Activated T-helper 1 cell treated with anti-CD3 and anti-CD28 coated beads, Interleukin-12 subunit alpha, Interleukin-12 subunit beta, Interleukin-2, Interleukin-4 antibody, amounts not matched to agents 30 ng/mL and 10 ng/mL and 1 ng/mL, durations not matched to agents 14 hours and 24 hours and 36 hours (primary cell): ENCODE measurements at places on chromosomes 11 and 22. TPM values are rescaled to one million over a fixed set of nuclear protein-coding genes. Genes with fewer than 3 reads are reported as not detected.

- DNase-seq = no peak
Observed at GRCh38 chr11:17739945-17740338, 5.4 kb downstream of the KCNC1 start.

DNA sequence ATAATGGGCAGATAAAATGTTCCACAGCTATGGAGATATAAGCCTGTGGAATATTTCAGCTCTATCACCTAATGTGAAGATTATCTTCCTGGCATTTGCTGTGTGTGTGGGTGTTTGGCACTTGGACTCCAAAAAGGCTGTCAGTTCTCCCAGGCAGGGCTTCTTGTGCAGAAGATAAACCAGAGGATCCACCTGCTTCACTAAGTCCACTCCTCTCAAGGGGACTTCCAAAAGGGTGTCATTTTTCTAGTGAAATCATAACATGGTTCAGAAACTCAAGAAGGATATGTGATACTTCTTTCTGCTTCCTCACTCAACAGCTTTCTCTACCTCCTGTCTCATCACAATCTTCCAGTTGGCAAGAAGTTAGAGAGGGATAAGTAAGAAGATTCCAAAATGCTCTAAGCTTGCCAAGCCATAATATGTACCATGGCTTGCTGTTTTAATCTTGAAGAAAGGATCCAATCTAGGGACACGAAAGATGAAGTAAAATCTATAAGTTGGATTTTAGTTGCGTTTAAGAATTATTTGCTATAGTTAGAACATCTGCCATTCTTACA is 206.2 kb upstream of the MTMR2 start:
- DNase-seq = no peak

- no peak for DNase-seq
Observed at GRCh38 chr11:120784566-120785251, 239.2 kb upstream of the TBCEL start.

DNA sequence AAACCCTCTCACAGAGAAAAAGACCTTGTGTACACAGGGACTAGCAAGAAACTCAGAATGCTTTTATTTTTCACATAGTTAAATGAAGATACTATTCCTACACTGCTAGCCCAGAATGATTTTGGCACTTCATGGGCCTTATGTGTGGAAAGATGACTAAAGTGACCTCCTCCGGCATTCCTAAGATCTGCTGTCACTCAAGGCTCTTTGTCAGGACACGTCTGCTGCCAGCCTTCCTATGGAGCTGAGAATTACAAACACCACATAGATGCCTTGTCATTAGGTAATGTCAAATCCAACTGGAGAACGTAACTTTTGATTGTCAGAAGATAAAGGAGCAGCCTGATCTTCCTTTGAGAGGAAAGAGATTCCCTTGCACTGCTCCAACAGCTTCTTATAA is 249.1 kb downstream of the FAT3 start:
- no peak for DNase-seq

DNA sequence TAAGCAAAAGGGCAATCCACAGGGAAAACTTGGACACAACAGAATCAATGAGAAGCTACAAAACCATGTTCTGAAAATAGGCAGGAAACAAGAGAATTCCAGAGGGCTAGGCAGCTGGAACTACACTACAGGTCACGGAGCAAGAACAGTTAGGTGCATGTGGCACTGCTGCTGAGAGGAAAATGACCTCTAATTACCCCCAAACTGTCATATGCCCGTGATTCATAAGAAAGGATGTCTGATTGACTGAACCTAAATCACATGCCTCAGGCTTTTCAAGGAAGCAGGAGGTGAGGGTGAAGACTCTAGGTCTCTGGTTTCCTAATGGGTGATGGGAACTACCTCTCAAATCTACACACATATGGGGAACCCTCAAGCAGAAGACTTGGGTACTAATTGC is 17.9 kb upstream of the RRAS2 start:
- DNase-seq = no peak

GRCh38 chr11:72762641-72763304 is 10.6 kb upstream of the ARAP1 start:
- DNase-seq = no peak

- DNase-seq = no peak
Observed at GRCh38 chr11:117052196-117053149, 45.8 kb downstream of the SIK3 start.

The KRTAP5-11 gene
- not detected in 2 replicates for total RNA-seq

The MICAL3 gene
- total RNA-seq = 47.8 and 50.6 TPM in 2 replicates

The KDM2A gene
- 114 and 119 TPM in 2 replicates for total RNA-seq

The FLRT1 gene
- total RNA-seq = not detected in 2 replicates

The LMNTD2 gene
- total RNA-seq = 0.47 and 0.64 TPM in 2 replicates

The LSP1 gene
- 257 and 262 TPM in 2 replicates for total RNA-seq

The RPS3 gene
- 2,822 and 2,924 TPM in 2 replicates for total RNA-seq

The OR5P2 gene
- not detected in 2 replicates for total RNA-seq

The MCAT gene
- total RNA-seq = 20.3 and 23.4 TPM in 2 replicates

The PLAAT5 gene
- total RNA-seq = not detected in 2 replicates
